Umbilical cord (tissue), 2 donors: ENCODE measurements at places on chromosomes 2 and 18.

- peak; percentile 30 for DNase-seq
These were observed 72.5 kb downstream of the FAM210A start for GRCh38 chr18:13653746-13654433.

- no peak for DNase-seq
These were observed 15.2 kb downstream of the ACVR2A start for GRCh38 chr2:147860009-147860408.

DNA sequence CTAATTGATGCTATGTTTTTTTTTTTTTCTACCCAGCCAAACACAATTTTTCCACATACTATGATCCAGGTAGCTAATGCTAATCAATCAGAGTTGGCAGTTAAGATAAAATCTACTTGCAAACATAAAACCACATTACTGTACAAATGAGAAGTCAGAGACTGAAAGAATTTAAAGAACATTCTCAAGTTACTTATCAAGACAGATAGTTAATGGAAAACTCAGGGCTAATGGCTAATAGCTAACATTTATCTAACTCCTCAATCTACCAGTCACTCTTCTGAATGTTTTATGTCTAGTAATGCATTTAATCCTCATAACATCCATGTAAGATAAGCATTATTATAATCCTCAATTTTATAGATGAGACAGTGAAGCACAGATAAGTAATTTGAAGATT, 537.6 kb upstream of the SETBP1 start:
- DNase-seq: peak; percentile 73

DNA sequence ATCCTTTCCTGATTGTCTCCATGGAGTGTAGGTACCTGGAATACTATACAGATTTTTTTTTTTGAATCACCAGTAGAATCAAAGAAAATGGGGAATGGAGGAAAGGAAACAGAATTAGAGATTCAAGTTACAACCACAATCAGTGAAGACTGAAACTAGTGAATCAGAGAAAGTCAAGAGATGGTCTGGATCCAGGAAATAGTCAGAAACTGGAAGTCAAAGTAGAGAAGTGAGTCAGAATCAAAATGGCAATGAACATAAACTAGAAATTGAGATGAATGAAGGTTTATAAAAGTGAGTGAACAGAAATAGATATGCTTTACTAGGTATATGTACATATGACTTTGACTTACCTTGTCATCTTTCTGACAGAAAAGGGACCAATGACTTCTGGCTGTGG, 579.0 kb downstream of the PLCL1 start:
- DNase-seq: no peak

DNA sequence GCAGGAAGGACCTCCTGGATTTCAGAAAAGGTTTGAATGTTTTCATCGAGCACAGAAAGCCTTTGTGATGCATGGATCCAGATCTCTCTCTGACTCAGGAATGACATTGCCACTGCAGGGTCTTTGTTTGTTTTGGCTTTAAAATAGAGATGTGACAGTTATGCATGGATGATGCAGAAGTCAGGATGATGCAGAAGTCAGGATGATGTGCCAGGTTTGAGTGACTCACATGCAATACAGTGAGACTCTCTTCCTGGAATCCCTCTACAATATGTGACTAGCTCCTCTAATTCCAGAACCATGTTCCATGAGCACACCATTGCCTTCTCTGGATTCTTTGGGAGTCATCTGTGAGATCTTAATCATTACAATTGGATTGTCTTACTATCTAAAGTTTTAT, 177.9 kb upstream of the RAB6C start:
- DNase-seq: peak; percentile 15

- no peak for DNase-seq
These were observed 1.7 kb upstream of the SP110 start for GRCh38 chr2:230221493-230221892.

DNA sequence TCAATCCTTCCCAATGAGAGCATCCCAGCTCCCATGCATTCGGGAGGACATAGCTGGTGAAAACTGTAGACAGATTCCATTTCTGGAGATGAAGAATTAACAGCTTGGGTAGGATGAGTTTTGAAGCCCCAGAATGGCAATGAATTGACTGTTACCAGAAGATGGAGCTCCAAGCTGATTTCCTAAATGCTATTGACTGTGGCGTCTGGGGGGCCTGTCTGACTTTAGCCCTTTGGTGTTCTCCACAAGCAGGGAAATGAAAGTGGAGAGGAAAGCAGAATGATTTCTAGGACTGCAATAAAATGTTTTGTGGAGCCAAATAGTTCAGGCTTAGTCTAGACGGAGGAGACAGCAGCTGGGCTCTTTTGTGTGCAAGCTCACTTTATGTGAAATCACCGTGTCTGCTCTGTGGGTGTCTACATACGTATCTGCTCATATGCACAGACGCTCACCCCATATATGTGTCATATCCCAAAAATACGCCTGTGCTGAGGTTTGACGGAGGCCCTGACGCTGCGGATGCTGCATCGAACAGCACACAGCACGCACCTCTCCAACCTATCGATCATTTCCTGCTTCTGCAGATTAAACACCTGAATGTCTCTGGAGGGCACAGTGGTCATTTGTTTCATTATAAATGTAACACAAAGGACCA, 166.4 kb upstream of the PXDN start:
- peak; percentile 79 for DNase-seq

GRCh38 chr2:158189526-158189925, 87.8 kb downstream of the UPP2 start:
- no peak for DNase-seq

DNA sequence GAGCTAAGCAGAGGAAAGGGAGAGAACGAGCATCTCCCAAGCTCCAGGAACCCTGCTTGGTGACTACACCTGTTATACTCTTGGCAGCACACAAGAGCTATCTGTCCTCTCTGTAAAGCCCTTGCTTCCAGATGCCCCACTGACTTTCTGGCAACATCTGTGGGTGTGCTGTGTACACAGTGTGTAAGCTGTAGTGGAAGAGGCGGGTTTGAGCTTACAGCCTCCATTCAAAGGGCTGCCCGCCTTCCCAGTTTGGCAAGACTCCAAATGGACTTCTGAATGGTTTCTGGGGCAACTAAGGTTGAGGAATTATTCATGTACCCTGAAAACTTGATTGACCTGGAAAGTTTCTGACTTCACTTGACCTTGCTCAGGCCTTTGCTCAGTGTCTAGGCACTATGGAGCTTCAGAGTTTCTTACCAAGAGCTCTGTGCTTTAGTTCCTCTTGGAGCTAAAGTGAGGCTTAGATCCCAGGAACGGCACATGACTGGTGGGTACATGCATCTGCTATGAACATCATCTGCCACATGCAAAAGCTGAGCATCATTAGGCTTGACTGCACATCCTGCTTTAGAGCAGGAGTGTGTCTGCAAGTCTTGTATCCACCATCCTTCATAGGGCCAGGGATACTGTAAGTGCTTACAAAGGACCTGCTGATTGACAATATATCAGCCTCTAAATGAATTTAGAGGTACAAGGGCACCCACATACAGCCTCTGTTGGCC, 290.9 kb upstream of the SIX2 start:
- DNase-seq: no peak

DNA sequence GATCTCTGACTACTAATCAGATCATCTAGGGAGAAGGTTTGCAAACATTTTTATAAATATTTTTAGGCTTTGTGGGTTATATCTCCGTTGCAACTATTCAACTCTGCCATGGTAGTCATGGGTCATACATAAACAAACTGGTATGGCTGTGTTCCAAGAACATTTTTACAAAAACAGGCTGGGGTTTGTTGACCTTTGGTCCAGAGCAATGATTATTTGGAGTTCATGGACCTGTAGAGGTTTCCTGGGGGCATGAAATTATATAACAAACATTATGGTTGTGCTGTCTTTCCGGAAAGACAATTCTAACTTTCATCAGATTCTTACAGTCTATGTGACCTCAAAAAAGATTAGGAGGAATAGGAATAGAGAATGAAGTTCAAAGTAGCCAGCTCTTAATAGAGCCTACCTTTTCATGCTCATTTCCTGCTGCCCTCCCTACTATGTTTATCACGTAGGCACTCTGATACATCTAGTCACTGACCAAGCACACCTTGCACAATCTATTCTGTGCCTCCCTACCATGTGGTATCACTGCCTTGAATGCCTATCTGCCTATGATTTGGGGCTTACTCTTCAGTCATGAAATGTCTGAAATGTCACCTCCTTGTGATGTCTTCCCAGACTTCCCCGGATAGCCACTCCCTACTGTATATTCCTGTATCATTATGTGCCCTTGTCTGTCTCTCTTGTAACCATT, 102.4 kb upstream of the SCN1A start:
- no peak for DNase-seq

DNA sequence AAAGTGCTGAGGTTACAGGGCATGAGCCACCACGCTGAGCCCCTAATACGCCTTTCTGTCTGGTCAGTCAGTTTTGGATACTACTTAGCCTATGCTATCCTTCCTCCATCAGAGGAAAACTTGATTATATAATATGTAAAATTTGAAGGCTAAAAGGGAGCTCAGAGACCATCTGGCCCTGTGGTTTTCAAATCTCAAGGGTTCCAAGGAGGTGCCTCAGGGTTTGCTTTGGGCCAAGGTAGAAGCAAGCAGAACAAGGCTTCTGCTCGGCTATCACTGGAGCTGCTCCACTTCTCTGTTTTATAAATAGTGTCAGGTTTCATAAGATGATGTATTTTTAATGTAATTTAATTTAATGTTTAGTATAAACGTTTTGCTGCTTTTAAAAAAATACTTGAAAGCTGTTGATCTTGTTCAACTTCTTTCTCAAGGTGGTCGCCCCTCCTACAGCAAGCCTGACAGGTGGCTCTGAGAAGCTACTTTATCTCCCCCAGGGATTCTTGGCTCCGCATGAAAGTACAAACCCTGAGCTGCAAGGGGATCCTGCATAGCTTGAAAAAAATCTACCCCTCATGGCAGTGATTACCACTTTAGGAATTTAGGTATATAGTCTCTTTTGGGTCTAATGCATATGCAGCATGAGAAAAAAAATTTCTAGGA, 290.3 kb downstream of the CNTNAP5 start:
- no peak for DNase-seq
